ENCODE measurements at places on chromosomes 5 and 9.

GRCh38 chr9:95242613-95243012 lies 74.9 kb downstream of the FANCC start:
- no peak for DNase-seq

GRCh38 chr5:55969956-55970355 lies 24.8 kb downstream of the IL6ST start:
- no peak for DNase-seq

GRCh38 chr5:95081982-95082381 lies 202.9 kb downstream of the MCTP1 start:
- DNase-seq = no peak

DNA sequence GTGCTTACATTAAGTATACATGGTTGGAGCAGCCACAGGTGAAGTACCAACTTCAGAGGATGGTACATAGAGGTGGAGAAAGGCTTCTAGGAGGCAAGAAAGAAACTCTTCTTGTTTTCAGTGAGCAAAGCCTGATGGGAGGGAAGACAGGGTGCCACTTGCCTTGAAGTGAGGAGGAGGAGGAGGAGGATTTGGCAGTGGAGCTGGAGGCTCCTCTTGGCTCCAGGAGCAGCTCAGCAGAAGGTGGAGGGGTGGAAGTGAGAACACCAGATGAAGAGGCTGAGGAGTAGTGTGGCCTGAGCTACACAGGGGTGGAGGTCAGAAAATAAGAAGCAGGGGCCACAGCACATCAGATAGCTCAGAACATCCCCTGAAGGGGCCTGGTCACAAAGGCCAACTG lies 91.1 kb upstream of the SHISAL2B start:
- DNase-seq = no peak

DNA sequence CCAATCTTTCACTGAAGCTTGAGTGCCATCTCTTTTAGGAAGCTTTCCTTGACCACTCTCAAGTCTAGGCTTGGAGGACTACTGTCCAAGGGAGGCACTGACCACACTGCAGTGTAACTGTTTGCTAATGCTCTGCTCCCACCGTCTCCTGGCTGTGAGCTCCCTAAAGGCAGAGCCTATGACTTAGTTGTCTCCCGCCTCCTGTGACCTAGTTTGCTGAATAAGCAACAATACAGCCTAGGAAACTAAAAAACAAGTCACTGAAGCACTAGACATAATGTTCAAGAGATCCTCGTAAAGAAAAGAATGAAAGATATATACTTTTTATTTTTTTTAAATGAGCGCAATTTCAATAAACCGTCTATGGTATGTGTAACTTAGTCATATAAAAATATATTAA lies 31.4 kb downstream of the LIX1 start:
- DNase-seq = no peak

- no peak for DNase-seq
Observed at GRCh38 chr5:132017316-132017715, 5.9 kb upstream of the ACSL6 start.

DNA sequence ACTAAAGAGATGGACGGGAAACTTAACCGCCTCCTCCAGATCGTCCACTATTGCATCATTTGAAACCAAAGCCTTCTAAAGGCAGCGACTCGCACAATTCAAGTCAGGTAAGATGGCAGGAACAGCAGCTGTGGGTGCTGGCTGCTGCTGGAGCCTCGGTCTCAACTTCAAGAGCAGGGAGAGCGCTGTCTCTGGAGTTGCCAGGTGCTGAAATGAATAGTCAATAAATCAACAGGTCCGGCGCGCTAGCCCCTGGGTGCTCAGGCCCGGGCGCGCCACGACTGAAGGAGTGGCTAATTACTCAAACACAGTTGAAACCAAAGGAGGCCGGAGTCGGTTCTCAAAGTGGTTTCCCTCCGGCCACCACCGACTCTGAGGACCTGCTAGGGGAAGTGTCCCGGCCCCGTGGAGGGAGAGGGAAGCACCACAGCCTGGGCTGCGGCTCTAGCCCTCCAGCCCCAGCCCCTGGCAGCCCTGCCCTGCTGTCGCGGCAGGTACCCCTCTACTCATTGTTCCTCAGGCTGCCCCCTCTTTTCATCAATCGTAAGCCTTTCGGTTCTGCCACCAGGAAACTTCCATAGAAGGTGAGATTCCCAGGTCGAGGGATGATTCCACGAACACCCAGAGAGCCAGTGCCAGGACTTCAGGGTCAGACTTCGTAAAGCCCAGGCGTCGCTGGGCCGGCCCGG lies 804 bp downstream of the TTC39B start:
- peak; percentile 16 for DNase-seq

- no peak for DNase-seq
Observed at GRCh38 chr5:148969291-148969690, 93.6 kb downstream of the SH3TC2 start.

DNA sequence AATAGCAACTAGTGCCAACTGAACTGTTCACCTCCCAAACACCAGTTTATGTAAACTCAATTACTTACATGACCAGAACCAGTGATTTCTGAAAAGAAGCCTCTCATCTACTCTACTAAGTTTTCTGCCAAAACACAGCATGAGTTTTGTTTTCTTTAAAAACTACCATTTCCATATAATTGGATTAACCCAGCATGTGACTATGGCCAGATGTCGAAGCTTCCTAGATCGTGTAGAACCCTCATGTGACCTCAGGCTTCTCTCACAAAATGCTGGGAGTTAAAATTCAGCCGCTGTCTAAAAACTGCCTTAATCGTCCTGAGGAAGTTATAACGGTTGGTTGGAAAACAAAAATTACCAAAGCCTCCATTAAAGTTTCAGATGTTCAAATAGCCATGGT lies 303.5 kb downstream of the IRX1 start:
- DNase-seq = no peak

DNA sequence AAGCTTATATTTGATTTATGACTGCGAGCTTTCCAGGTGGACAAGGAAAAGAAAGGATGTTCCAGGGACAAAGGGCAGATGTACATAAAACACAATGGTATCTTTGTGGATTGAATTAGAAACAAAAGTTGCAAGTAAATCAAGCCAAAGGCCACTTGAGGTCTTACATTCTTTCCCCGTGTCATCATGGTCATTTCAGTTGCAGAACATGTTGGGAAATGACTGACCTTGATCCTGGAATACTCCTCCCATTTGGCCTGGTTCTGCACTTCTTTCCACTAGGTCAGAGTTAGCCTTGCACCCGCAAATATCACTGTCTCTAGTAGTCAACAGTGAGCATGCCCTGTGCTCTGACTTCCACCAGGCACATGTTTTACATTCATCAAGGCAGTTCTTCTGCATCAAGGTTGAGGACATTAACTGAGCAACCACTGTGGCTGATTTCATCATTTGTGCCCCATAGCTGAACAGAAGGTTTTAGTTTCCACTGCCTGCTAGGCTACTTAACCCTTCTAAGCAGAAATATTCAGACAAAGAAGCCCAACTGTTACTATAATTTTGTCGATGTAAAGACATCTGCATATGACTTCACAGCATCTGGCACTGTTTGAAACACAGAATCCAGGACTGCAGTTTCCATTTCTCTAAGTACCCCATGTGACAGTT lies 1161.7 kb upstream of the DMAC1 start:
- no peak for DNase-seq

- no peak for DNase-seq
Observed at GRCh38 chr9:90393365-90394152, 249.1 kb downstream of the DIRAS2 start.

DNA sequence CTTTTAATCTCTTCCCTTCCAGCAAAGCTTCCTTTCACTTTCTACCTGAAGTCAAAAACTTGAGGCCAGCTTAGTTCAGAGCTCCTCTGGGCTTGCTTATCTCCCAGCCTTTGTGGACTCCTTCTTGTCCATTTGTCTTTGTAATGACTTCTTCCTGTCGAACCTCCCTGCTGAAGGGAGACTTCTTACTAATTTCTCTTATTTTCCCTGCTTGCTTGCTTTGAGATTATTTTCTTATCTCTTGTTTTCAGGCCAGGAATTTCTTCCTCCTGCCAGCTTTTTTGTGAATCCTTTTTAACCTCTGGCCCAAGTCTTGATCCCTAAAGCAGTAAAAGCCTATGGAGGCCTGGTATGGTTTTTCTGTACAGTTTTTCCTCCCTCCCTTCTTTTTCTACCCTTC lies 46.8 kb upstream of the DHFR start:
- no peak for DNase-seq

- DNase-seq = no peak
Observed at GRCh38 chr5:154449786-154450185, 4.0 kb downstream of the SAP30L start.

GRCh38 chr5:108739906-108740305 lies 7.8 kb upstream of the FER start:
- no peak for DNase-seq

DNA sequence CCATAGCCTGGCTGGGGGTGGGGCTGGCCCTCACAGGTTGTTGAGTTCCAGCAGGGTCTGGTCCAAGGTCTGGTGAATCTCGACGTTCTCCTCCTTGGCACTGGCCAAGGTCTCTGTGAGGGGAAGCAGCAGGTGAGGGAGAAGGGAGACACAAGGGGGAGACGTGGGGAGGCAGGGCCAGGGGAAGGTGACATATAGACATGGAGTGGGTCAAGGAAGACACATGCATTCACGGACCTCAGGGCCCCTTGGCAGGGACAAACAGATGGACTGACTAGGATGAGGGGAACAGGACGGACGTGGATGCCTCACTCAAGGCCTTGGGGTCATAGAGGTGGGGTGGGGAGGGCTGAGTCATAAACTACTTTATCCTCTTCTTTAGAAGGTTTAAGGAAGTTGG lies 7.7 kb downstream of the TPM2 start:
- no peak for DNase-seq

DNA sequence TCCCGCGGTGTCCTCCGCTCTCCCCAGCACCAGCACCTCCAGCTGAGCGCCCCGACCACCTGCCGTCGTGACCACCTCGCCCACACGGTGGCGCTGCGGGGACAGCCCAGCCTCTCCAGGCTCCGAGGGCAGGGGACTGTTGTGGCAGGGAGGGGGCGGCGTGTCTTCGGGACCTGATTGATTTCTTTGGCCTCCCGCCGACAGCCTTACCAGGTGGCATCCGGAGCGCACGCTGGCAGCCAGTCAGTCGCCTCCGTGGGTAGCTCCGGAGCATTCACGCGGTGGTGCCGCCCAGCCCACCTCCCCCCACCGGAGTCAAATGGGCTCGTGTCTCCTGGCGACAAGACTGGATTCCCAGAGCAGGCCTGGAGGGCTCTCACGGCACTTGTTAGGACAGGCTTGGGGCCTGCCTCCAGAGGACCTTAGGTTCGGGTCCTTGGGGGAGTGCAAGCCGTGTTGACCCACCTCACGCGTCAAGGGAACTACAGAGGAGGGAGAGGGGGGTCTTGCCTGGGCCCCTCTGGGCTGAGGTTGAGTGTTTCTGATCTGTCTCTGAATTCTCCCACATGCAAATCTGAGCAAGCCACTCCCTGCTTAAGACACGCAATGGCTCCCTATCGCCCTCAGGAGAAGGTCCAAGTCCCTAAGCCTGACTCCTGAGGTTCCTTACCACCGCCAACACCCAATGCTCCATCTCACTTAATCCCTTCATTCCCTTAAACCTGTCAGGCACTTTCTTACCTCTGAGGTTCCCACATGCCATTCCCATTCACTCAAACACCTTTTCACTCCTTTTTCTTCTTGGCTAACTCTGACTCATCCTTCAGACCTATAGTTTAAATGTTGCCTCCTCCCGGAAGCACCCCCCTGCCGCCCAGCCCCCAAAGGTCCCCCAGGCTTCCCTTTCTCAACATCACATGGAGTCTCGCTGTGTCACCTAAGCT lies 51.2 kb upstream of the GGTA1 start:
- DNase-seq = peak; percentile 42

DNA sequence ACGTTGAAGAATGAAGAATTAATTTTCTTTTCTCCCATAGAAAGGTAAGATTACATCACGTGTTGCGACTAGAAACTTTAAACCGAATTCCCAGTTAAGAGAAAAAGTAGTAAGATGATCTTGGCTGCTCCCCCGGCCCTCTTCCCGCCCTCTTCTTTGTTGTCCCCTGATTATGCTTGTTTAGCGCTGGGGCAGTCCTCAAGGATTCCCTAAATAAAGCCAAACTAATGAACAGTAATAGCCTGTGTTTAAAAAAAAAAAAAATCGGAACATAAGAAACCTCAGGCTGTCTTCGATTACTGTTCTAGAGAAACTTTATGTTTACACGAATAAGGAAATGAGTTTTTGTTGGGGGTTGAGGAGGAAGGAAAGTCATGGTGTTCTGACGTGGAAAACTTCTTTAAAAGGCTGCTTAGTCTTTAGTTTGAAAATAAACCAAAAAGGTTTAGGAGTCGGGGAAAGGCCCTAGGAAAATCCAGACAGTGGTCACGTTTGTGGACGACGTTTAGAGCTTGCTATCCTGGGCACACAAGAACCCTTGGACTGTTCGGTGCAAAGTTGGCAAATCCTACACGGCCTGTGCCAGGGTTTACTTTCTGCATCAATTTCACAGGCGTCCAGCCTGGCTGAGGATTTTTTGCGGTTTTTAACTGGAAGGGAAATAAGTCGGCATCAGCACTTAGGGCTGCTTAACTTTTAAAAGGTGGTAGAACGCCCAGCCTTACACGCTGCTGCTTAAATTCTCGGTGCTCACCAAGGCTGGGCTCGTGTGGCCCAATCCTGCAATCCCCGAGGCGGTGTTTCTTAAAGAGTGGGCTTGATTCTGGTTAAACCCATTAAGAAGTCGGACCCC lies 1.1 kb upstream of the MAT2B start:
- no peak for DNase-seq

All from activated gamma-delta T cell (primary cell).